ENCODE measurements at places on chromosomes 11 and 22.

- no peak for DNase-seq
These were observed 151.8 kb upstream of the TIMP3 start for GRCh38 chr22:32649515-32650200.

DNA sequence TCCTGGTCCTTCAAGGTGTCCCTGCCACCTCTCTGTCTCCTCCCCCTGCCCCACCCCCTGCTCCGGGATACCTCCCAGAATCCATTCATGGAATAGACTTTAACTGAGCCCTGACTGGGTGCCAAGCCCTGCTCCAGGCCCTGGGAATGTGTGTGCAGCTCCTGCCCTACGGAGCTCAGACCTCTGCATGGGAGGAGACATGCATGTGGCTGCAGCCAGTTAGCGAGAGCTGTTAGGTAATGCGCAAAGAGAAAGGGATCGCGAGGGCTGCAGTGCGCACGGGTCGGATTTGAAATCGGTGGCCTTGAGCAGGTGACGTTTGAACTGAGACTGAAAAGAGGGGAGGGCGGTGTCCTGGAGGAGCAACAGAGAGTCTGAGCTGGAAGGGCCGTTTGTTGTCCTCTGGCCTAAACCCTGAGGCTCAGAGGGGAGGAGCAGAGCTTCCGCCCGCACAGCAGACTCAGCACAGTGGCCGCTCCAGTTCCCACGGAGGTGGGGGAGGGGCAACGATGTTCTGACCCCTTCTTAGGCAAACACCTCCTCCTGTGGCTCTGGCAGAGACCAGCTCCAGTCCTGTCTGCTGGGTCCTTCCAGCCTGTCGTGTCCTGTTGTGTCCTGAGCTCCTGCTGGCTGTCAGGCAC, 19.8 kb upstream of the LRRC10B start:
- peak; percentile 72 for DNase-seq

GRCh38 chr11:117281159-117281558, 10.0 kb upstream of the BACE1-AS start:
- DNase-seq, result no peak

- no peak for DNase-seq
These were observed 28.7 kb downstream of the SDHD start for GRCh38 chr11:112115386-112115785.

GRCh38 chr11:132037467-132037862, 667.0 kb downstream of the NTM start:
- no peak for DNase-seq

DNA sequence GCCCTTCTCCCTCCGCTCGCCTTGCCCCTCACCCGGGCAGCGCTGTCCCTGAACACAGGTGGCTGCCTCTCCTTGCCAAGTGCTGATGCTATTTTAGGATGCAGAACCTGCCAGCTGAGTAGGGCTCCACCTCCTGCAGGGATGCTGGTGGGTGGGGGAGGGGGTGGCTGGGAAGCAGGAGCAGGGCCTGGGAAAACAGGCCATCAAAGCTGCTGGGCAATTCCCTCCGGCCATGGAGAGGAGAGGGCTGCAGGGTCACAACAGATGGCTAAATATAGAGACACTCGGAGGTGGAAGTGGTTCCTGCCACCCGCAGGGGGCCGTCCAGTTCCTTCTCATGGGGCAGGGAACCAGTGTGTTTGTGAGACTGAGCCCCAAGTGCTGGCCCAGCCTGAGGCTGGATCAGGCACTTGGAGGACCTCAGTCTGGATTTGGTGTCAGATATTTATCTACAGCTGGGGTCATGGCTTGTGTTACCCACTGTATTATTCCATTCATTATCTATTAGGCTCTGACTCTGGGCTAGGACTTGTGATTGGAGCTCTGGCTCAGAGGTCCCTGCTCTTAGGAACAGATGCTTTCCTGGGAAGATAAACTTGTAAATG, 59.6 kb downstream of the LRRC32 start:
- no peak for DNase-seq

DNA sequence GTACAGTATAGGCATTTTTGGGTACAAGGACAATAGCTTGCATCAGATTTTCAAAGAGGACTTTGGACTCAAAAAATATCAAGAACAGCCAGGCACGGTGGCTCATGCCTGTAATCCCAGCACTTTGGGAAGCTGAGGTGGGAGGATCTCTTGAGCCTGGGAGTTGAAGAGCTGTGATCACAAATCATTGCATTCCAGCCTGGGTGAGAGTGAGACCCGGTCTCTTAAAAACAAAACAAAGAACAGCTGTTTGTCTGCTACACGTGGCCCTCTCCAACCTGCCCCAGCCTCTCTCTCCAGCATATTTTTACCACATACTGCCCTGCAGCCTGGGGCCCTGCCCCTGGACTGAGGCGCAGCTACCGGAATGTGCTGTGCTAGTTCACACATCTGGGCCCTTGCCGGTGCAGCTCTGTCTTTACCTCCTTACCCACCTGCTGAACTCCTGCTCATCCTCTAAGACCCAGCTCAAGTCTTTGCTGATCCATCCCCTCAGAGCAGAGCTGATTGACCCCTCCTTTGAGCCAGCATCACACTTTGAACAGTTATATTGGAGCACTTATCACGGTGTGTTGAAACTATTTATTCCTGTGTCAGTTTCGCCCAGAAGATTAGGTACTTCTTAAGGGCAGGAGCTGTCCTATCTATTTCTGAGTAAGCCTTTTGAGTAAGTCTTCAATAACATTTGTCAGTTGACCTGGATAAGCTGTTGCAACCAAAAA, 29.4 kb downstream of the GRIK4 start:
- DNase-seq, result no peak

- DNase-seq, result no peak
These were observed 19.0 kb upstream of the TP53AIP1 start for GRCh38 chr11:128961645-128962044.

GRCh38 chr11:86627776-86628455, 44.5 kb downstream of the ME3 start:
- DNase-seq, result no peak

GRCh38 chr11:62400281-62400680, 18.6 kb upstream of the SCGB1A1 start:
- DNase-seq, result no peak

- DNase-seq, result no peak
These were observed 19.3 kb upstream of the SMIM38 start for GRCh38 chr11:69136471-69136870.

- DNase-seq, result no peak
These were observed 225.0 kb downstream of the AASDHPPT start for GRCh38 chr11:106302416-106302815.

- no peak for DNase-seq
These were observed 44.0 kb upstream of the ATXN10 start for GRCh38 chr22:45627489-45628233.

GRCh38 chr11:100574894-100575769, 112.0 kb upstream of the ARHGAP42 start:
- DNase-seq, result no peak

- no peak for DNase-seq
These were observed 1.6 kb upstream of the KRTAP5-1 start for GRCh38 chr11:1586699-1587098.

GRCh38 chr11:93540337-93540736, 2.9 kb downstream of the SMCO4 start:
- no peak for DNase-seq

- DNase-seq, result no peak
These were observed 32.9 kb upstream of the CLMP start for GRCh38 chr11:123227763-123228495.

- no peak for DNase-seq
These were observed 3.3 kb downstream of the LTO1 start for GRCh38 chr11:69671734-69672465.

DNA sequence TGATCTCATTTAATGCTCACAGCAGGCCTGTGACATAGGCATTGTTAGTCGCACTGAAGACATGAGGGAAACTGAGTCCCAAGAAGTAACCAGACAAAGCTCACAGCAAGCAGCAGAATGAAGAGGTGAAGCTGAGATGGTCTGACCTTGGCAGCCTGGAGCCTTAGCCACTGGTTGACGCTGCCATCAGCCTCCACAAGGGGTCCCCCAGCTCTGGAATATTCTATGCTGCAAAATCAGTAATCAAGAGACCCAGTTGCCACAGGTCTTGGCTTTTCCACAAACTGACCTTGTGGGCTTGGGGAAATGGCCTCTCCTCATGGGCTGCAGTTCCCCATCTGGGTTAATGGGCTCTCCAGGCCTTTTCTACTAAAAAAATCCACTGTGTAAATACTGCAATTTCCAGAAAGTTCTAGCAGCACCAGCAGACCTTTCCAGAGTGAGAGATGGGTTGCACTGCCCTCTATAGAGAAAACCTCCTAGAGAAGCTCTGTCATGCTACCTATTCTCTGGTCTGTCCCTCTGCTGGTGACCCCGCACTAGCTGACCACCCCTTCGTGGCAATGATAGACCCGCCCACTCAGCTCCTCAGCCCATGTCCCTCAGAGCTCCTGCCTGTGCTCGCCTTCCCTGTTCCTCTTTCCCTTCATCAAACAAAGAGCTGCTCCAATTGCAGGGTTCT, 22.6 kb upstream of the ISX start:
- no peak for DNase-seq

DNA sequence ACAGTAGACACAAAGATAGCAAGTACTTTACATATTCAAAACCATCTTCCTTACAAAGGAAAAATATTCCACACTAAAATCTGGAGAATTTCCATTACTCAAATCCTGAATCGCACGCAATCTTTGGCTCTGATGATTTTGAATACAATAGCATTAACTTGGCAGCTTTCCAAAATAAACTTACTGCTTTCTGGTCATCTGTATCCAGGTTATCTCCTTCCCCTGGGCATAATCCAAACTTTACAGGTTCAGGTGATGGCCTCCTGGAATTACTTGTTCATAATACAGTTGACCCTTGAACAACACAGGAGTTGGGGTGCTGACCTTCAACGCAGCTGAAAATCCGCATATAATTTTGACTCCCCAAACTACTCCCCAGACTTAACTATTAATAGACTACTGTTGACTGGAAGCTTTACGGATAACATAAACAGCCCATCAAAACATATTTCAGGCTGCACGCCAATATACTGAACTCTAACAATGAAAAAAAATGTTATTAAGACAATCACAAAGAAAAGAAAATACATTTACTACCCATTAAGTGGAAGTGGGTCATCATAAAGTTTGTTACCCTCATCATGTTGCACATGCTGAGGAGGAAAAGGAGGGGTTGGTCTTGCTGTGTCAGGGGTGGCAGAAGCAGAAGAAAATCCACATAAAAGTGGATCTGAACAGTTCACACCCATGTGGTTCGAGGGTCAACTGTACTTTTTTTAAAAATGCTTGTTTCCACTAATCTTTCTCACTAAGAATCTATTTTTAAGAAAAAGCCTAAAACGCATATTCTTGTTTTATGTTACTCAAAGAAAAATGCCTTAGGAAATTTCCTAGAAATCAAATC, 6.5 kb downstream of the MTMR2 start:
- DNase-seq, result peak; percentile 31

- DNase-seq, result no peak
These were observed 29.0 kb downstream of the LAYN start for GRCh38 chr11:111569476-111569875.

GRCh38 chr11:12769834-12770345, 95.7 kb downstream of the TEAD1 start:
- DNase-seq, result no peak

DNA sequence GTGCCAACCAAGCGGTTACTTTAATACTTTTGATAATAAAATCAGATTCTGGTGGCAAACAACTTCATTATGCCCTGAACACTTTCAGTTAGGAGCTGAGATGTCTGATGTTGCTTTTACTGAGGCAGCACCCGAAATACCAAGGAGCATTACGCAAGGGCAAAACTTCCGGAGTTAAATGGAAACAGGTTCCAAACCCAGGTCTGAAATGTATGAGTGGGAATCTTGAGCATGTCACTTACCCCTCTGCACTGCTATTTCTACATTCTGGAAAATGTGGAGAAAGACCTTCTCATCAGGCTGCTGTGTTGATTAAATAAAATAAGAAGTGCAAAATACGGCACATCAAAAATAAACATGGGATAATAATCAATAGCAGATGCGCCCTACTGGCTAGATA, 315.1 kb downstream of the LARGE1 start:
- no peak for DNase-seq

DNA sequence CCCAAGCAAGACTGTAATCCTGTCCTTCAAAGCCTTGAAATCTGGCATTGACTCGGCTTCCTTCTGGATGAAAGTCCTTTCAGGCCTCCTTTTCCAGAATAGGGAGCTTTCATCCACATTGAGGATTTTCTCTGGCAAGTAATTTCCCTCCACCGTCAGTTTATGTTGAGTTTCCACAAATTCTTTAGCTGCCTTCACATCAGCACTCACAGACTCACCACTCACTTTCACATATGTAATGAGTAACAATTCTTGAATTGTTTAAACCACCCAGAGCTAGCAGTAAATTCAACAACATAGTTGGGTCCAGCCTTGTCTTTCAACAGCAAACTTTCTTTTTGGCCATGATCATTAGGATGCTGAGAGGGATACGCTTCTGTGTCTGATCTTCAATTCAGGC, 84.3 kb upstream of the PRDM11 start:
- DNase-seq, result no peak

DNA sequence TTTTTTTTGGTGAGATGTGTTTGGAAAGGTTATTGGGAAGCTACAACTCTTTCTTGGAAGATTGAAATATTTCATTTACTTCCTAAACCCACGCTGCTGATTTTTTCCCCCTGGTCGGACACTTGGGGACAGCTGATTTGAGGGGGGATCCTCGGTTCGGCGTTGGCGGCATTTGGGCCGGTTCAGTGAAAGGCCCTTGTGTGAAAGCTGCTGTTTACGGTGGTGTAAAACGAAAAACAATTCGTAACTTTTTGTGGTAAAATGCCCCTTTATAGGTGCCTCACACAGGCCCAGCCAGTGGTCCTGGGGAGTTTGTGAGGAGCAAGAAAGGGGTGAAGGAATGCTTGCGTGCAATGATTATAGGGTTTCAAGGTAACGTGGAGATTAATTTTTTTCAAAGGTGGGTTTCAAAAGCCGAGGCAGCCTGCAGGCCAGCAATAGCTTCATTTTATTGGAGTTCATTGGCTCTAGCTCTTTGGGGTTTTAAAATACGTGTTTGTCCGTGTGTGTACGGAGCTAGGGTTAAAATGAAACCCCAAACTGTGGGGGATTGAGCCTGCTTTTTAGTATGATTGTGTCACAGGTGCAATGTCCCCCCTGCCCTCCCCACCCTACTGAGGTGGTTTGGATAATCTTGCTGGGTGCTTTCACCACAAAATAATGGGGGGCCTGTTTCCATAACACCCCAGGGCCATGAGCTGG, 77.2 kb upstream of the PPARA start:
- no peak for DNase-seq

DNA sequence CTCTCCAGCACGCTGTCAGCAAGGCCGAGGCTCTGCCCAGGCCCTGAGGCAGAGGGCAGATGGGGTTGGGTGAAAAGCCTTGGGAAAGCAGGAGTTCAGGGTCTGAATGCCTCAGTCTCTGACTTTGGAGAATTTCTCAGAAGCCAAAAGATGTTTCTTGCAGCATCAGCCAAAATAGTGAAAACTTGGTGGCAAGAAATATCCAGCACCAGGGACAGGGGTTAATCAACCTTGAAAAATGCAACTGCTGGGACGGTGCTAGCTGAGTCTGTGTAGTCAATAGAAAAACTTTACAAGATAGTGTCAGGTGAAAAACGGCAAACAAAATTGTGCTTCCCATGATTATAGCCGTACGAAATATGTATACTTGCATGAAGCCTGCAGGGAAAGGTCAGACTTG, 1.4 kb upstream of the ABCC8 start:
- no peak for DNase-seq
